ENCODE measurements at places on chromosomes 11 and 22.

GRCh38 chr22:46002757-46003270 lies 25.9 kb upstream of the WNT7B start:
- DNase-seq, result no peak

- DNase-seq, result no peak
Observed at GRCh38 chr22:31342389-31343140, 3.6 kb downstream of the PATZ1 start.

DNA sequence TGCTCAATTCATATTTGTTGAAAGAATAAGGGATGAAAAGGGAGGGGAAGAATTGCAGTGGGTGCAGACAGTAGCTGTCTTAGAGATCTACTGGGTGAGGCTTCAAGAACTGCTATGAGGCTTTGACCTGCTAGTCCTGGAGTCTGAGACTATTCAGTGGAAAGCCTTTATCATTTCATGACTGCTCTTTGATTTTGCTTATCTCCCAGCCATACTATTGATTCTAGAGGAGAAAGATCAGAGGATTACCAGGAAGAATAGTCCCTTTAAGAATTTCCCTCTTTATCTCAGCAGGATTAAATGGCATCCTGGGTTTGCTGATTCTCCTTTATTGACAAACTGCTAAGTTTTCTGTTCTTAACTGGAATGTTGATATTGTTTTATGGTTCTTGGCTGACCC lies 107.5 kb upstream of the SORL1-AS1 start:
- no peak for DNase-seq

DNA sequence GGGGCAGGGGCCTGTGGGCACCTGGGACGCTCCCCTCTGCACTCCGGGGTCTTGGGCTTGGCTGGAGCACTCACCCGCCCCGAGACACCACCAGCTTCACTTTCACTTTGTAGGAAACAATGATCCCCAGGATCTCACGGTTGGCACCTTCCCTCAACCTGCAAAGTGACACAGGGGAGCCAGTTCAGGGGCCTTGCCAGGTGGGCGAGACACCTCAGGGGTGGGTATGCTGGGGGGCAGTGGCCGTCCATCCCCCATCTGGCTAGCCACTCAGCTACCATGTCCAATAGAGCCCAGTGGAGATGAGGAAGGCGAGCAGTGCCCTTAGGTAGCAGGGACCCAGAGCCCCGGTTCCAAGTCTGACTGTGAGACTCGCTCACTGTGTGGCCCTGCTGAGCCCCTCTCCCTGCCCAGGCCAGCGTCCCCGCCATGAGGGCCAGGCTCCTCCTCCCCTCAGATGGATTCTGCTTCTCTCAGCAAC lies 32.3 kb downstream of the TPBGL start:
- DNase-seq, result no peak

- no peak for DNase-seq
Observed at GRCh38 chr11:46277622-46278386, at the start of gene CREB3L1. CREB3L1 (plus strand) TSS chr11:46277662; CDS start chr11:46278112, 450 bp downstream.

- DNase-seq, result no peak
Observed at GRCh38 chr11:37727371-37727770, 1129.3 kb upstream of the RAG2 start.

- DNase-seq, result no peak
Observed at GRCh38 chr11:3955299-3955665, 99.8 kb downstream of the STIM1 start.

All from AG09309 (cell line).